ENCODE measurements at places on chromosomes 3 and 15.

GRCh38 chr15:50904211-50904610 is 4.3 kb upstream of the AP4E1 start:
- no peak for DNase-seq

DNA sequence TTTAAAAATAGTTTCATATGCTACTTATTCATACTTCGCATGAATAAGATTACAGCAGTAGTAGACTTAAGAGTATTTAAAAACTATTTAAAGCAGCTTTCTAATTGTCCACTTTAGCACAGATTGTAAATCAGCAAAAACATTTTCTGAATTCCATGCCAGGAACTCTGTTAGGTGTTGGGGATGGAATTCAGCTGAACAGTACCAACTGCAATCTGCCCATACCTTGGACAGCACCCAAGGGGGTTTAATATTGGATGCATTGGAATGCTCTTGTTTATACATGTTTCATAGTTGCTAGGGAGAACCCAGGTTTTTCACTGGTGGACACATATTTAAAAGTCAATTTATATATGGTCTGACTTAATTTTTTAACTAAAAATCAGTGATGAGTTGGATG is 74.8 kb downstream of the PPM1L start:
- no peak for DNase-seq

DNA sequence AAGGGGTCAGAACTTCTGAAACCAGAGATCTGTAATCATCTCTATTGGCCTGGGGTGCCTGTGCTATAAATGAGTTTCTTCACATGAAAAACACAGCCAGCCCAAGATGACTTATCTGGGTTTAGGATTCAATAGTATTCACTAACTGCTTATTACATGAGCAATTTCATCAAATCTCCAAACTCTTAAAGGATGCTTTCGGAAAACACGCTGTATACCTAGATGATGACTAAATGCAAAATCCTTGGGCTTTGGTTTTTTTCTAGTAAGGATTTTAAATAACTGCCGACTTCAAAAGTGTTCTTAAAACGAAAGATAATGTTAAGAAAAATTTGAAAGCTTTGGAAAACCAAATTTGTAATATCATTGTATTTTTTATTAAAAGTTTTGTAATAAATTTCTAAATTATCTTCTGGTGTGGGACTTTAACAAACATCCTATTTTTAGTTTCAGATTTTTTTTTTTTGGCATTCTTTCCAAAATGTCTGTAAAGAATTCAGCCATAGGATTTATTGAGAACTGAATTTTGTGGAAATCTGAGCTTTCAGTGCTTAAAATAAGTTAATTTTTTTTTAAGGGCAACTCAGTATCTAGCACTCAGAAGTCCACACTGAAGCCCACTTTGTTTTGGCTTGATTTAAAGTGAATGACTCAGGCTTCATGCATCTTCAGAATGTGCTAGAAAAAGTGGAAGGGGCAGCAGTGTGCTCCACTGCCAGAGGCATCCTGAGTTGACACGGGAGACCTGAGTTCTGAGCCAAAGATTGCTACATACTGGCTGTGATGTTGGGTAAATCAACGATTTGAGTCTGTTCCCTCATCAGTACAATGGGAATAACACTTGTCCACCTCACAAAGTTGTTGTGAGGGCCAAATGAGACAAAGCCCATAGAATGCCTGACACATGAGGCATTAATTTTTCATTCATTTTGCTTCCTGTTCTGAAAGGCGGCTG is 18.7 kb downstream of the TMEM43 start:
- no peak for DNase-seq

GRCh38 chr15:87967951-87968350 is 288.6 kb downstream of the NTRK3 start:
- no peak for DNase-seq

- DNase-seq = no peak
Observed at GRCh38 chr3:8519156-8519555, 17.5 kb downstream of the LMCD1 start.

DNA sequence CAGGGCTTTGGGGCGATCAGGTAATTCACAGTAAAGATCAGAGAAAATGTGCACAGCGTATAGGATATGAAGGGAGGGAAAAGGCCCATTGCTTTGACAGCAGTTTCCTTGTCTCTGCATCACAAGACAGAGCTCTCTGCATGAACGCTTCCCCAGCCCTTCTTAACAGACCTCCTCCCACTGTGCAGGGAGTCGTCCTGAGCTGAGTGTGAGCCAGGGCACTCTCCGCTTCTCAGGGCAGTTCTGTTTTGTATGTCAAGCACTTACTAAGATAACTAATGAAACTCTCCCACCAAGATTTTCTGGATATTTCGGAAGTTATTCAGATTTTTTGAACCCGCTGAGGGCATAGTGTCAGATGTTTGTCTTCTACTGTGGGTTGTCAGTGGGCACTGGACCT is 105.8 kb upstream of the C15orf61 start:
- no peak for DNase-seq

DNA sequence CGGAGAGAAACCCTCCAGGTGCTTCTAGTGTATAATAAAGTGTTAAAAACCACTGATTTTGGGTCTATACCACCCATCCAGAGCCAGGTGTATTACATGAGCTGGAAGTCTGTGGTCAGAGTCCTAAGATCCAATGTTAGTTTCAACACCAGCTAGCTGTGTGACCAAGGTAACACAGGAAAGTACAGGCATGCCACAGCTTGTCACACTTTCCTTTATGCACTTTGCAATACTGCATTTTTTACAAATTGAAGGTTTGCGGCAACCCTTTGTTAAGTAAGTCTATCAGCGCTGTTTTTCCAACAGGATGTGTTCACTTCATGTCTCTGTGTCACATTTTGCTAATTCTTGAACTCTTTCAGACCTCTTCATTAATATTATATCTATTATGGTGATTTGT is 201.3 kb upstream of the PRICKLE2 start:
- no peak for DNase-seq

GRCh38 chr3:13555753-13556152 is 6.8 kb downstream of the FBLN2 start:
- DNase-seq = no peak

GRCh38 chr3:40387001-40387894 is at the start of gene ENTPD3:
Gene ENTPD3 (plus strand): TSS chr3:40387184. CDS start chr3:40388058, 874 bp downstream.
- no peak for DNase-seq

DNA sequence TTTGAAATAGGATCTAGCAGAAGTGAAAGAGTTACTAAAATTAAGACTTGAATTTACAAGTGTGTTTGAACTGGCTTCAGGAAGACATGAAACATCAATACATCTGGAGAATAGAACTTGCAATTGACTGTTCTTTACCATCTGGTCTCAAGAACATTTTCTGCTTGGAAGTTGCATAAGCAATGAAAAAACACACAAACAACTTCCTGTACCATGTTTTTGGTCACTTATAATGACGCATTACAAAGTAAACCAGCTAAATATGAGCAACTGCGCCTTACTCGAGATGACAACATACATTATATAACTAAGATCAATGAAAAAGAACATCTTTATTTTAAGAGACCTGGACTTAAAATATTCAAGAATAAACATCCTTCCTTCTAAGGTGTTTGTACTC is 112.5 kb downstream of the TIGIT start:
- no peak for DNase-seq

- DNase-seq = no peak
Observed at GRCh38 chr3:151044706-151045105, 40.8 kb upstream of the MED12L start.

GRCh38 chr15:91894606-91895005 is 41.1 kb downstream of the SLCO3A1 start:
- DNase-seq = no peak

DNA sequence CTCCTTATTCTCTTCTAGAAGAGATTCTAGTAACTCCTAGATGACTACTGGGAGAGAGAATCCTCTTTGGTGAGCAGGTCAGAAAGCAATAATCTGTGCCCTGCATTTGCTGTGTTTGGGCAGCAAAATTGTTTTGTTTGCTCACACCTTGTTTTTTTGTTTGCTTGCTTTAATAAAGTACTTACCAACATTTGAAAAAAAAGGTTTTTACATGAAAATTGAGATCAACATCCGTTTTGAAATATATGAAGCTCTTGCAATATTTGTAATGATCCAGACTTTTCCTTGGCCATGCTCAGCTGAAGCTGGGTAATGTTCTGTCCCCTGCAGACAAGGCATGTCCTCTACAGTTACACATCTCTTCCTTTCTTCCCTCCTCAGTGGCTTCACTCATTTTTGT is 62.2 kb downstream of the DIPK2A start:
- DNase-seq = no peak

DNA sequence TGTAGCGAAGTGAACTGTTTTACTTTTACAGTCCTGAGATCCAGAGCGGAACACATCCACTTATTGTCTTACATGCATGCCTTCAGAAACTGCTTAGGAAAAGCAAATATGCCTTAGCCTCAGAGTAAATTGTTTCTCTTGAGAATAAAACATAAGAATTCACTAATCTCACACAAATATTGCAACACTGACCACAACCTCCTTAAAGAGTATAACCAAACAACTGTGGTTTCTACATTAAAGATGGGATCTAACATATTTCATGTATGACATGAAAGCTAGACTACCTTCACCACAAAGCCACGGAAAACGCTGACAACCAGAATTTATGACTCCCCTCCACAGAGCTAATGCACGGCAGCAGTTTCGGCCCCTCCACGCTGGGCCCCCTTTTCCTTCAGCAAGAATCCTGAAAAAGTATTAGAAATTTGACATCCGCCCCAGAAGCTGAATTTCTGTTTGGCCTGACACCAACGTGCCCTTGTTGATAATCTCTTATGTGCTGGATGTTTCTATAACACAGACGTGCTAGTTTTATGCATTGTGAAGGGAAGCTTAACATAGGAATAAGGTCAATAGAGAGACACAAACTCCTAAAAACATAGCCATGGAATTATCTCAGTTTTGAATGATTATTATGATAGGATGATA is 84.6 kb downstream of the GREM1 start:
- DNase-seq = no peak

- DNase-seq = no peak
Observed at GRCh38 chr15:43209059-43209824, 11.6 kb downstream of the EPB42 start.

- DNase-seq = no peak
Observed at GRCh38 chr15:96160800-96161199, 169.7 kb upstream of the NR2F2 start.

DNA sequence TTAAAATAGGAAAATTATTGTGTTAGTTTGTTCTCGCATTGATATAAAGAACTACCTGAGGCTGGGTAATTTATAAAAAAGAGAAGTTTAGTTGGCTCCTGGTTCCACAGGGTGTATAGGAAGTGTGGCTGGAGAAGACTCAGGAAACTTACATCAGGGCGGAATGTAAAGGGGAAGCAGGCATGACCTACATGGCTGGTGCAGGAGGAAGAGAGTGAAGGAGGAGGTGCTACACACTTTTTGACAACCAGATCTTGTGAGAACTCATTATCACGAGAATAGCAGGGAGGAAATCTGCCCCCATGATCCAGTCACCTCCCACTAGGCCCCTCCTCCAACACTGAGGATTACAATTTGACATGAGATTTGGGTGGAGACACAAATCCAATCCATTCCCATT is 490.7 kb downstream of the RBMS3 start:
- DNase-seq = no peak

- peak; percentile 22 for DNase-seq
Observed at GRCh38 chr3:46693038-46693891, at the start of gene ALS2CL. Gene ALS2CL (minus strand): TSS chr3:46693679. CDS start chr3:46689440, 4,239 bp downstream.

- no peak for DNase-seq
Observed at GRCh38 chr3:186223476-186223875, 114.6 kb upstream of the ETV5 start.

- DNase-seq = no peak
Observed at GRCh38 chr15:75232826-75233503, 25.2 kb upstream of the GOLGA6C start.

- DNase-seq = no peak
Observed at GRCh38 chr3:111794711-111795110, 64.4 kb upstream of the PHLDB2 start.

- no peak for DNase-seq
Observed at GRCh38 chr3:43865887-43866528, 175.3 kb downstream of the ABHD5 start.

DNA sequence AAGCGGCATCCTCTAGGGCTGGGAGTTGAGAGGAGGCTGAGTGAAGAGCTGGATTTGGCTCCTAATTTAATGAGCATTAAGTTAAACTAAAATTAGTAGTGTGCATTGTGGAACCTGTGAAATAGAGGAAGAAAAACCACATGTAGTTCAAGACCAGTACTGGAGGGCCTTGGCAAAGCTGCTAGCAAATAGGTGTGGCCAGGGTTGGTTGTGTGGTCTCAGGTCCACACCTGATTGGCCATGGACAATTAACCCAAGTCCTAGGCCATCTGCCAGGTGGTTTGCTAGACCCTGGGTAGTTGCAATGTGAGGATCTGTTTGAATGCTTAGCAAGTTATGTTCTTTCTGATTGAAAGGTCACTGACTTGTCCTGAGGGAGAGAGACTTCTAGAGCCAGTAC is 275.5 kb downstream of the PDCD6IP start:
- DNase-seq = no peak

DNA sequence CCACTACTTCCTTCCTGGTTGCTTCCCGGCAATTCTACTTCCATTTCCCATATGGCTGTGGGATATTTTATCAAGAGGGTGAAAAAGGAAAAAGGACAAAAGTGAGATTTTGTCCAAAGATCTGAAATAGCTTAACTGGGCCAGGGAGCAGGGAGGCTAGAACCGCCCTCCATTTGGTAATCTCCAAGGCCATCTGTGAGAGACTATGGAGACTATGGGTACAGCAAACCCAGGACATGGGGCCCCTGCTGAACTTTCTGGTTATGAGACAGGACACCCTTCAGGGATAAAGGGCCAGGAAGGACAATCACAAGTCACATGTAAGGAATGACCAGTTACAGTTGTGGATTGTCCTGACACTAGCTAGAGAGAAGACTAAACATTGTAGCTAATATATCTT is 24.3 kb downstream of the ZSCAN2 start:
- DNase-seq = no peak

GRCh38 chr15:68774120-68774519 is 46.6 kb downstream of the ANP32A start:
- no peak for DNase-seq

GRCh38 chr3:24222165-24222805 is 272.4 kb downstream of the THRB start:
- no peak for DNase-seq

- no peak for DNase-seq
Observed at GRCh38 chr15:86829245-86829644, 749.6 kb downstream of the AGBL1 start.

- peak; percentile 28 for DNase-seq
Observed at GRCh38 chr3:128794067-128794768, 68.2 kb downstream of the RAB7A start.

DNA sequence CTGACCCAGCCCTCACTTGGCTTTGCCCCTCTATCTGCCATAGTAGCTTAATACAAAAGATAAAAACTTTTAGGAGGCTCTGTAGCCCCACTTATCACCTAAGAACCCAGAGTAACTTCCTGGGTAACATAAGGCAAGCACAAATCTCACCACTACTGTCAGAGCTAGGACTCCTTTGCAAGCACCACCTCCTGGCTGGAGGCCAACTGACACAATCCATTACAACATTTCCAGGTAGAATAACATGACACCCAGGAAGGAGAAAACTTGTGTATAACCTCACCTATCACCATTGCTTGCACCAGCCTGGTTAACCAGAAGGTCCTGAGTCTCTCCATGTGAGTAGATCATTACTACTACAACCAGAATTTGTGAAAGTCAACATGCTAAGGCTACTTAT is 230.0 kb downstream of the TUSC7 start:
- no peak for DNase-seq

- DNase-seq = no peak
Observed at GRCh38 chr15:43150191-43150929, 17.0 kb downstream of the TMEM62 start.
